GM10248 (cell line): ENCODE measurements at places on chromosomes 12 and 14.

DNA sequence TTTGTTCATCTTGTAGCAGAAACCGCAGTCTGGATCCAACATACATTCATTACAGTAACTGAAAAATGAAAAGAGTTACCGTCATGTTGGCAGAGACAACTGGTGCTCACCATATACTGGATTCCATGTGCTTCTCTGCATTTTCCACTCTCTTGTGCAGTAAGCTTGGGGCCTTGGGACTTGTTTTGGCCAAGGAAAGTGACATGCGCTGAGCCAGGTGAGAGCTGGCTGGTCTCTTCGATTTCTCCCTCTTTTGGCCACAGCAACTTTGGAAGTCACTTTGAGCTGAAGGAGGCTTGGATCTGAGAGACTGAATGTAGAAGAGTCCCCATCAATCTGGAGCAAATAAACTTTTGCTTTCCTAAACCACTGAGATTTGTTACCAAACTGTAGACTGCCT is 210.6 kb upstream of the ABCD2 start:
- DNase-seq = no peak

GRCh38 chr12:104990950-104991349 is 4.8 kb downstream of the NOPCHAP1 start:
- no peak for DNase-seq

- DNase-seq = no peak
Observed at GRCh38 chr12:74646831-74647230, 109.2 kb downstream of the ATXN7L3B start.

- no peak for DNase-seq
Observed at GRCh38 chr12:105409801-105410471, 79.4 kb downstream of the C12orf75 start.

DNA sequence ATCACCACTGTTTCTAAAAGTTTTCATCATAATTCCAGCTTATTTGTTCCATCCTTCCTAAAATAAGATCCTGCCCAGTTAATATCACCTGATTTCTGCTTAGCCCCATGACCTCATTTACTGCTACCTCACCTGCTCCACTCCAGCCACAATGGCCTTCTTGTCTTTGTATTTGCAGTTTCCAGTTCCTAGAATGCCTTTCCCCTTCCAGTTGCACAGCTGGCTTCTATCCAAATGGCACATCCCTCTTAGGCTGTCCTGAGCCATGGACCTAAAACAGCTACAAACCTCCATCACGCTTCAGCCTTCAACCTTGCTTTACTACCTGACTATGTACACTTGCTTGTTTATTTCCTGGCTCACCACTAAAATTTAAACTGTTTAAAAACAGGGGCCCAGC is 6.5 kb upstream of the LGMN start:
- no peak for DNase-seq
